ENCODE measurements at places on chromosomes 16 and 17.

DNA sequence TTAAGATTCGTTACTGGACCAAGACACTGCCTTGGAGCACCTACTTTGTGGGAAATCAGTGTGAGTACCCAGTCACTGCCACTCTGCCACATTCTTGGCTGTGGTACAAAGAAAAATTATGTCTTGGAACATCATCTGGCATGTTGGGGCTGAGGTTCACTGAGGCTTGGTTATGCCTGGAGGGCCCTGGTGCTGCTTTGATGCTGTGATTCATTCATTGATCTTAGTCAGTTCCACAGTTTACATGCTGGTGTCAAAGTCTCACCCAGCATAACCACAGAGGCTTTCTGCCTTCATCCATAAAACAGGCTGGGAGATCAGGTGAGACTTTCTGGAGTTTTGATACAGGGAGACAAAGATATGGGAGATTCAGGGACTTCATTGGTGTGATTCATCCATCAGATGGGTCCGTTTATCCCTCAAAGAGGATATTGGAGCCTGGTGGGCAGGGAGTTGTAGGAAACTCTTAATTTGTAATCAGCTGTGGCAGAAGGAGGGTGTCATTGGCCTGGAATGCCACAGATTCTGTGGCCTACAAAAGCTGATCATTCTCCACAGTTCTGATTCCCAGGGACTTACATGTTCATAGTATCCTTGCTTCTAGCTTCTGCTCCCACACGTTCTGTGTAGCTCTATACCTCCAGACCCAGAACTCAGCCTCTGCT lies 322.5 kb downstream of the PMP22 start:
- no peak for DNase-seq

DNA sequence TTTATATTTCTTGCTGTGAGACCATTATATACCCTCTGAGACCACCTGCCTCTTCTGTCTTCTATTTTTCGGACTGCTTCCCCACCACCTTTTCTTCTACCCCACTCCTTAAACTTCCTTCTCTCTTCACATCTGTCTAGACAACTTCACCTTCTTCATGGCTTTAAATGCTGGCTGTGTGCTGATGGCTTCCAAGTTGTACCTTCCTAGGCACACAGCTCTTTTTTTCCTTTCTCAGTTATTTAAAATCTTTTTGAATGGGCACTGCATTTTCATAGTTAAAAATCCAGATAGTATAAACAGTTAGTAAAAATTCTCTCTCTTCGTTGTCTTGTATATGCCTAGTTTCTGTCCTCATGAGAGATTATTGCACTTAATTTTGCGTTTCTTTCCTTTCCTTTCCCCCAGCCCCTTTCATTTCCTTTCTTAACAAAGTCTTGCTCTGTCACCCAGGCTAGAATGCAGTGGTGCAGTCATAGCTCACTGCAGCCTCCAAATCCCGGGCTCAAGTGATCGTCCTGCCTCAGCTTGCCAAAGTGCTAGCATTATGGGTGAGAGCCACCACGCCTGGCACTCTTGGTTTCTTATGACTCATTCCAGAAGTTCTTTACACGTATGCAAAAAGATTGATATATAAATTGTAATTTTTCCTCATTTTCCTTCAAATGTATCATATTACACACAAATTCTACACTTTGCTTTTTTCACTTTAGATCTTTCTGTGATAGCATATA lies 114.3 kb downstream of the NPIPB5 start:
- DNase-seq = no peak

GRCh38 chr16:28913946-28914724 lies 10.9 kb downstream of the RABEP2 start:
- no peak for DNase-seq

DNA sequence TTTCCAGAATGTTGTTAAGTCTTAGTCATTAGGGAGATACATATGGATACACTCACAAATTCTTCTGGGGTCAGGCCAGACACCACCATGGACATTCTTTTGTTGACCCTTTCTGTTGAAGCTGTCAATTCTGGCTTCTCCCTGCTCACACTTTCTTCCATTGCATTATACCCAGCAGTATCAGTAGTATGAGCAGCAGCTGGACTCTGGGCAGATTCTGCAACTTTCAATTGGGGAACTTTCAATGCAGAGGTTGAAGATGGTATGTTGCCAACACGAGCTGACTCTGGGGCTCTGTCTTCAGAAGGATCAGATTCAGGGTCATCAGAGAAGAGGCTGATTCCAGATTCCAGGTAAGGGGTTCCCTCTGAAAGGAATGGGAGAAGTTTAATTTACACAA lies 45.8 kb downstream of the RND2 start:
- DNase-seq = no peak

GRCh38 chr17:12407495-12408252 lies 258.0 kb upstream of the MYOCD start:
- DNase-seq = no peak

- DNase-seq = peak; percentile 81
Measured at GRCh38 chr17:76585649-76586593, at the start of gene ST6GALNAC2. Gene ST6GALNAC2, minus strand, starts transcription at chr17:76585860. Its CDS starts 52 bp downstream, at chr17:76585808.

DNA sequence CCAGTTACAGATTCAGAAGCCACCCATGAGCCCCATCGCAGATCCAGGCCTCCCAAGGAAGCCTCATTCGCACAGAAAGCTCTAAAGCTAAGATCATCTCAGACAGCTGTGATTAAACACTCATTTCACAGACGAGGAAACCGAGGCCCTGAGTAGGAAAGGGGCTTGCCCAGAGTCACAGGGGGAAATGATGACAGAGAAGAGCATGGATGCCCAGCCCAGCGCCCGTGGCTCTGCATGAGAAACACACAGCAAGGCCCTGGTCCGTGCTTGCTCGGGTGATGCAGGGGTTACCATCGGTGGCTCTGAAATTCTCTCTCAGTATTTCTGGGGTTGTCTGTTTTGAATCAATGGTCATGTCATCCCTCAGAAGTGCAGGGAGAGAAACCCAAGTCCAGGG lies 109.6 kb downstream of the C16orf78 start:
- DNase-seq = peak; percentile 43

- DNase-seq = peak; percentile 74
Measured at GRCh38 chr16:89565506-89566372, 5.3 kb downstream of the RPL13 start.

DNA sequence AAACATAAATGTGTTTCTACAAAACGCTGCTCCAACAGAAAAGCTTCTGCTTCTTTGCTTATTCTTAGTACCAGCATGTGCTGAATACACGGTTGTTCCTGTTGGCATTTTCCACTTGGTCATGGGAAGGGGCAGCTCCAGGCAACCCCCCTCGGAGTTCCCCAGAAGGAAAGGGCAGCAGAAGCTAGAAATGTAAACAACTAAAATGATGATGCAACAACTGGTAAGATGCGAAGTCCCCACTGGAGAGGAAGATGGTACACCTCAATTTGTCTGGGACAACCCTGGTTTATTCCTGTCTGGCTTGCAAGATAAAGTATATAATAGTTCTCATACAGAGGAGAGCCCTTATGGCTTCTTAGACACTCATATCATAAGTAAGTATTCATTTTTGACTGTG lies 9.2 kb upstream of the CCL13 start:
- no peak for DNase-seq

- DNase-seq = no peak
Measured at GRCh38 chr16:65622151-65622550, 500.3 kb upstream of the CDH11 start.

GRCh38 chr17:35287286-35287811 lies 44.5 kb downstream of the SLFN5 start:
- DNase-seq = no peak

DNA sequence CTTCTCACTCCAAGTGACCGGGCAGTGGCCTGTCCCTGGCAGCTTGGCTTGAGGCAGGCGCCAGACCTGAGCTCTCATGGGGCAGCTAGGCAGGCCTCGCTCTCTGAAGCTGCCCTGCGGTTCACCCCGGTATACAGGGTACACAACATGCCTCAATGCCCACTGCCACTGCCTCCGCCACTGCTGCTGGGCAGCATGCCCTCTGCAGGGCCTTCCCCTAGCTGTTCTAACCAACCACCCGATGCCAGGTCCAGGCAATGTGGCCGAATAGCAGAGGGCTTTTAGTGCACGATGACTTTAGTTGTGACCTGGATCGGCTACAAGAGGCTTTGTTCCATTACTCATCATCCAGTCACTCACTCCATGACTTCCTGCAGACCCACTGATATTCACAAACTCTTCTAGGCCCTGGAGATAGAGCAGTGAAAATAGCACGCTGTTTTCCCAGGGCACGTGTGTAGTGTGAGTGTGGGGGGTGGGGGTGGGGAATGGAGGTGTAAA lies 19.7 kb downstream of the CDC42EP4 start:
- no peak for DNase-seq

- no peak for DNase-seq
Measured at GRCh38 chr16:87098976-87099720, 218.0 kb downstream of the C16orf95 start.

- peak; percentile 62 for DNase-seq
Measured at GRCh38 chr17:62692721-62693431, 65.4 kb downstream of the MRC2 start.

DNA sequence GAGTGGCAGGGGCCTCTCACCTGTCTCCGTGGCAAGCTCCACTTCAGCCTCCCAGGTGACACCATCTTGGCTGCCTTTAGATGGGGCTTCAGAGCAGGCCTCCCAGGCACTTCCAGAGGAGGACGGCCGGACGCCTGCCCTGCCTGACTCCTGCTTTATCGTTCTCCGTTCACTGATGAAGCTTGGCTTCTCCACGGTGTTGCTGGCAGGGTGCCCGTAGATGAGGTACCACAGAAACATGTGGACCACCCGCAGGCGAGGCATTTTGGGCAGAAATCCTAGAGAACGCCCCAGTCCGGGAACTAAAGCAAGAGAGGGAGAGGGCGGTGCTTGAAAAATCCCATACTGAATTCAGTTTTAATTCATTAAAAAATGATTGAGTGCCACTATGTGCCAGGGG lies 54.5 kb downstream of the GTF3C1 start:
- peak; percentile 88 for DNase-seq

DNA sequence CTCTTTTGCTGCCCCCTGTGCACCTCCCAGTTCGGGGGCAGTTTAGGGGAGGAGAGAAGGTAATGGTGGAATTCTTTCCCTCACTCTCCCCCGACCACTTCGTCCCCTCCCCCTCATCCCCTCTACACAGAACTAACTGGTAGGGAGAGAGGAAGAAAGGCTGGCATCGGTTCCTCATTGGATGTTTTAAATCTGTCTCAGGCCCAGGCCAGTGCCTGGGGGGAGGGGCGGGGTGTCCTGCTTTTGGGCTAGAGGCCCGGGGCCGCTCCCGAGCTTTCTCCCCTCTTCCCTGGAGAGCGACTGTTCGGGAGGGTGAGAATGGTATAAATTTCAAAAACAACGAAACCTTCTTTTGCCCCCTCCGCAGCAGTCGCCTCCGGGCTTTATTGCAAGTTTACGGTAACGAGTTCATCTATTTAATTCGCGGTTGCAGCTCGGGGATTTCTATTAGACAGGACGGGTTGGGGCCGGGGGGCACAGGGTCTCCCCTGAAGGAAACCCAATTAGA lies at the start of gene PRAC2:
PRAC2 (plus strand) TSS at position 271 of the 508 bp plus-strand sequence. CDS start 1,226 bp downstream, outside the sequence.
- no peak for DNase-seq

- no peak for DNase-seq
Measured at GRCh38 chr17:27072885-27073284, 221.0 kb upstream of the WSB1 start.

DNA sequence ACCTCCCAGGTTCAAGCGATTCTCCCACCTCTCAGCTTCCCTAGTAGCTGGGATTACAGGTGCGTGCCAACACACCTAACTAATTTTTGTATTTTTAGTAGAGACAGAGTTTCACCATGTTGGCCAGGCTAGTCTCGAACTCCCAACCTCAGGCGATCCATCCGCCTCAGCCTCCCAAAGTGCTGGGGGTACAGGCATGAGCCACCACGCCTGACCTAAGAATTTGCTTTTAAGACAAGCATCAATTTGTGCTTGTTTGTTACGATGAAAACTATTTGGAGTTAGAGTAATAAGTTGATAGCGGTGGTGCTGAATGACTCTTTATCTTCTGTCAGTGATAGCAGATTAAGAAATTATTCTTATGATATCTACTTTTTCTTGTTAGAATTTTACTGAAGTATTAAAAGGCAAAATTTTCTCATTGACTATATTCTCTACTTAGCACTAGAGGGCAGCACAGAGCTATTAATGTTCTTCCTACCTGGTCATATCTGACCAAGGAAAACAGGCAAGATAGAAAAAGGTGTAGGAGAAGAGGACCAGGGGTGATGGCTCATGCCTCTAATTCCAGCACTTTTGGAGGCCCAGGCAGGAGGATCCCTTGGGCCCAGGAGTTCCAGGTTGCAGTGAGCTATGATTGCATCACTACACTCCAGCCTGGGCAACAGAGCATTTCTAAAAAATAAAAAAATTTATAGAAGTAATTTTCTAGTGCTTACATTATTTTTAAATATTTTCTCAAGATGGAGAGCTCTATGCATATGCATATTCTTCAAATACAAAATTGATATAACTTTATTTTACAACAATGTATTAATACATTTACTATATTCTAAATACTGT lies 24.5 kb downstream of the STXBP4 start:
- no peak for DNase-seq

- no peak for DNase-seq
Measured at GRCh38 chr16:57471852-57472664, 9.6 kb downstream of the POLR2C start.

DNA sequence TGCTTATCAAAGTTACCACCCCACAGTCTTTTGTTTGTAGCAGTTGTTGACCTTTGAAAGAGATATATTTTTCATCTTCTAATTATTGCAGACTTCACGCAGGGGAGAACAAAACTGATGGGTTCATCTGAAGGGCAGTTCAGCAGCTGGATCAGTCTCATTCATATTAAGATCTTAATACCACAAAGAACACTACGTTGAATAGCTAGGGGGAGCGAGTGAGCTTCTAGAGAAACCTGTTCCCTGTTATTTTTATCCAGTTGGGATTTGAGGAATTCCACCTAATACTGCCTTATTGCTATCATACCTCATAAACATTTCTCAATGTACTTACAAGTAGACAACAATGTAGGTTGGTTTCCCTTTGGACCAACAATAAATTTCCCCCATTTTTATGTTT lies 306.1 kb upstream of the KIF2B start:
- DNase-seq = no peak

DNA sequence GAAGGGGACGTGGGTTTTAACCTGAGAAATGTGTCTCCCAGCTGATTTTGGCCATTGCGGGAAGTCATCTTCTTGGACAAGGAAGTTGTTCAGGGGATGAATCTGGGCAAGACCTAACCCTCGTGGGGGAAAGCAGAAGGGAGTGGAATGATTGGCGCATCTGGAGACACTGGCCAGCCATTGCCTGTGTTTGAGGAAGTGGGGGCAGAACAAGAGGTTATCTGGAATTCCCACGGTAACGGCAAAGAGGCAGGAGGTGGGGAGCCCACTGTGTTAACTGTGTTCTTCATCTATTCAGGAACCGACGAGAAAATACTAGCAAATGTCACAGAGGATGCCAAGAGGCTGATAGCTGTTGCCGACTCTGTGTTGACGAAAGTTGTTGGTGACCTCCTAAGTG lies 66.9 kb downstream of the RNF213 start:
- no peak for DNase-seq

GRCh38 chr17:45296003-45296832 lies 20.6 kb downstream of the MAP3K14 start:
- DNase-seq = no peak

- peak; percentile 85 for DNase-seq
Measured at GRCh38 chr16:18983565-18984434, at the start of gene TMC7. Gene TMC7, plus strand, starts transcription at chr16:18983934. Its CDS starts 130 bp downstream, at chr16:18984064.

All from sciatic nerve (tissue), 2 donors.